ENCODE measurements at places on chromosomes 12 and 14.
A peak's percentile ranks its signal among the peaks of the same experiment; 100 is the strongest.

DNA sequence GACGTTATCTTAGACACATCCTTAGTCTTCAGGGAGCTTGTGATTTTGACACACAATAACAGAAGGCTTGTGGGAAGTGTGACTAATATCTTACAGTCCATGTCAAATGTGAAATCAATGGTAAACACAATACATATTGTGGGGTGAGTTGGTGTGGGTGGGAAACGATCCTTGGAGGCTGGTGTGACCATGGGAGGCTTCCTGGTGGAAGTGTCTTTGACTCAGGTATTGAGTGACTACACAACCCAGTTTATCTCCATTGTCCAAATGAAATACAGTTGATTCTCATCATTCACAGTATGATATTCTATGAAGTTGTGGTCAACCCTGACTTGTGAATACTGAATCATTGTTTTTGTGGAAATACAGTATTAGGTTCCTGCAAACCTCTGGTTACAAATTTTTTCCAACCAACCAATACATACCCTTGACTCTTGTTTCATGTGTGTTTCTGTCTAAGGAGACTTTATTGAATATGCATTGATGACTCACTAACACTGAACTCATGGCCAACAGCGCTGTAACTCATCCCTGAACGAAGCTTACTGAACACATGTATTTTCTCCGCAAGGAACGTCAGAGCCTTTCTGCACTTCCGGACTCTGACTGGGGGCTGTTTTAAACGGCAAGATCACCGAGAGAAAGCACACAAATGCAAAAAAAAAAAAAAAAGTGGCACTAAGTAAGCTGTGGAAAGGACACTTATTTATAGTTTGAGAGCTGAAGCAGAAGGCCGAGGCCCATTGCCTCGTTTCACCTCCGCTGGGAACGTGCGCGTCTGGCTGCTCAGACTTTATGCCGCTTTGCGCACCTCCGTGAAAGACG is 59.0 kb downstream of the CLMN start:
- no peak for DNase-seq

- no peak for DNase-seq
Observed at GRCh38 chr14:68340262-68340661, 452.6 kb downstream of the ZFP36L1 start.

DNA sequence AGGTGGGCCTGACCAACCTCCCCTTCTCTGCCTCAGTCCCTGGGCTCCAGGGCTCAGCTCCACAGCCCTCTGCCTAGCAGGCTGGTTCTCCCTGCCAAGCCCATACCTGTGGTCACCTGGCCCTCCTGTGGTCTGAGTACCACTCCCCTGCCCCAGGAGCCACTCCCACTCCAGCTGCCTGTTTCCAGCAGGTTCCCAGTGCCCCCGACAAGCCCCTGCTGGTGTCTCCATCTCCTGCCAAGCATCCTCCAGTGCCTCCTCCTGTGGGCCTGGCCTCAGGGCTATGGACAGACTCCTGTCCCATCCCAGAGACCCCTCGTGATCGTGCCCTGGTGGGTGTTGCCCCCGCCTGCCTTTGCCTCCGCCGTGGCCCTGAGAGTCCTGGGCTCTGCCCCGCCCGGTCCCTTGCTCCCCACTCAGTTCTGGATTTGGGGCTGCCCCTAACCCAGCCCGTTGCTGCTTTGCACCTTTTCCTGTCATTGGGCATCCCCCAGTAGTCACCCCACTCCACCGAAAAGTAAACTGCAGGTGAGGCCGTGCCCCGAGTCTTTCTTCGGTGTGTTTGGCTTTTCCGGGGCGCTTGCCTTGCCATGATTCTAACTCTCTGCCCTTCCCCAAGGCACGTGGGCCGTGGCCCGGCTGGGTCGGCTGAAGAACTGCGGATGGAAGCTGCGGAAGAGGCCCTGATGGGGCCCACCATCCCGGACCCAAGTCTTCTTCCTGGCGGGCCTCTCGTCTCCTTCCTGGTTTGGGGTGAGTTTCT is 9.8 kb downstream of the MEG3 start:
- DNase-seq = no peak

GRCh38 chr12:22991250-22991844 is 366.4 kb downstream of the ETNK1 start:
- no peak for DNase-seq

GRCh38 chr14:91417983-91418386 is 365 bp upstream of the CCDC88C start:
- DNase-seq = peak; percentile 53

- no peak for DNase-seq
Observed at GRCh38 chr12:105928436-105928835, 210.3 kb downstream of the NUAK1 start.

DNA sequence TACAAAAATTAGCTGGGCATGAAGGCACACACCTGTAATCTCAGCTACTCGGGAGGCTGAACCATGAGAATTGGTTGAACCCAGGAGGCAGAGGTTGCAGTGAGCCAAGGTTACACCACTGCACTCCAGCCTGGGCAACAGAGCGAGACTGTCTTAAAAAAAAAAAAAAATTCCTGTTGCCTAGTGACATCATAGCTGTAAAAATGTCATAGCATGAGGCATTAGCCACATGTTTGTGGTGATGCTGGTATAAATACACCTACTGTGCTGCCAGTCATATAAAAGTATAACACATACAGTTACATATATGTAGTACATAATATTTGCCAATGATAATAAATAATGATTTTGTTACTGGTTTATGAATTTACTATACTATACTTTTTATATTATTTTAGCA is 22.2 kb downstream of the SLC41A2 start:
- no peak for DNase-seq

- no peak for DNase-seq
Observed at GRCh38 chr12:18750085-18750484, 12.2 kb downstream of the CAPZA3 start.

- no peak for DNase-seq
Observed at GRCh38 chr14:50233951-50234250, 2.5 kb upstream of the SOS2 start.

DNA sequence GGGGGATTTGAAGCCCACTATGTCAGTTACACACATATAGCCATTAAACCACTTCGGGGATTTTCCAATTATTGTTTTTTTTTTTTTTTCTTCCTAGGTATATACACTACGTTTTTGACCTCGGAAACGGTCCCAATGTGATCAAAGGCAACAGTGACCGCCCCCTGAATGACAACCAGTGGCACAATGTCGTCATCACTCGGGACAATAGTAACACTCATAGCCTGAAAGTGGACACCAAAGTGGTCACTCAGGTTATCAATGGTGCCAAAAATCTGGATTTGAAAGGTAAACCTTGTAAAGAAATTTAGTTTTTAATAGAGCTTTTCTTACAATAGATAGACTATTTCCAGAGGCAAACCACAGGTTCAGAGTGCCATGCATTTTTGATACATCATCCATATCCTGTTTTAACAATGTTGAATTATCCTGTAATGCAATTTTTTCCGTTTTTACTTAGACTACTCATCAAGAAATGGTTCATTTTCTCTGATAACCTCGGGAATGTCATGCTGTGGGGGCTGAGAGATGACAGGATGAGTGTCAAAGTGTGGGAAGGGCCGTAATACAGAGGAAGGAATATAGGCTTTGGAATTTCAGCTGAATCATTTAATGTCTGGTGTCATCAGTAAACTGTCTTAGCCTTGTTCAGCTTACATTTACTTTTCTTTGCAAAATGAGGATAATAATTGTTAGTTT is 797.1 kb downstream of the NRXN3 start:
- no peak for DNase-seq

- no peak for DNase-seq
Observed at GRCh38 chr12:126518596-126519200, 1453.5 kb downstream of the AACS start.

- DNase-seq = no peak
Observed at GRCh38 chr12:113237748-113238147, 16.5 kb downstream of the TPCN1 start.

DNA sequence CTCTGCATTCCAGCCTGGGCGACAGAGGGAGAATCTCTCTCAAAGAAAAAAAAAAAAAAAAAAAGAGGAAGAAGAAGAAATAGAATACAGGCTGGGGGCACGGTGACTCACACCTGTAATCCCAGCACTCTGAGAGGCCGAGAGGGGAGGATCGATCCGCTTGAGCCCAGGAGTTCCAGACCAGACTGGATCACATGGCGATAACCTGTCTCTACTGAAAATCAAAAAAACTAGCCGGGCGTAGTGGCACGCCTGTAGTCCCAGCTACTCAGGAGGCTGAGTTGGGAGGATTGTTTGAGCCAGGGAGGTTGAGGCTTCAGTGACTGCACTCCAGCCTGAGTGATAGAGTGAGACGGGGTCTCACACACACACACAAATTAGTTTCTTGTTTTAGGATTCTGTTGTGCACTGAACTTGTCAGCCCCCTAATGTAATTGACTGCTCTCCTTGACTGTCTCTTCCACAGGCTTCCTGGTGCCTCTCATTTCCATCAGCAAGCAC is 963 bp upstream of the TINF2 start:
- no peak for DNase-seq

GRCh38 chr14:33897878-33898535 is 52.9 kb downstream of the EGLN3 start:
- DNase-seq = no peak

DNA sequence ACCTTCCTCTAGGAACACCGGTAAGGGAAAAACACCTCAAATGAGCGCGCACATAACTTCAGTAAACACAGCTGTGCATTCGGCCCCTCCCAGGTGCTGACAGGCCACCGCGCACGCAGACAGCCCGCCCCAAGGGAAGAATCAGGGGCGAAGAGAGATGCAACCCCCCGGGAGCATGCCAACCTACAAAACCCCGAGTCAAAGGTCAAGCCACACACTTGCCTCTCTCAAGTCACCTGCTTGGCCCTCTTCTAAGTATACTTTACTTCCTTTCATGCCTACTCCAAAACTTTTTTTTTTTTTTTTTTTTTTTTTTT is 2.3 kb upstream of the CYP46A1 start:
- no peak for DNase-seq

DNA sequence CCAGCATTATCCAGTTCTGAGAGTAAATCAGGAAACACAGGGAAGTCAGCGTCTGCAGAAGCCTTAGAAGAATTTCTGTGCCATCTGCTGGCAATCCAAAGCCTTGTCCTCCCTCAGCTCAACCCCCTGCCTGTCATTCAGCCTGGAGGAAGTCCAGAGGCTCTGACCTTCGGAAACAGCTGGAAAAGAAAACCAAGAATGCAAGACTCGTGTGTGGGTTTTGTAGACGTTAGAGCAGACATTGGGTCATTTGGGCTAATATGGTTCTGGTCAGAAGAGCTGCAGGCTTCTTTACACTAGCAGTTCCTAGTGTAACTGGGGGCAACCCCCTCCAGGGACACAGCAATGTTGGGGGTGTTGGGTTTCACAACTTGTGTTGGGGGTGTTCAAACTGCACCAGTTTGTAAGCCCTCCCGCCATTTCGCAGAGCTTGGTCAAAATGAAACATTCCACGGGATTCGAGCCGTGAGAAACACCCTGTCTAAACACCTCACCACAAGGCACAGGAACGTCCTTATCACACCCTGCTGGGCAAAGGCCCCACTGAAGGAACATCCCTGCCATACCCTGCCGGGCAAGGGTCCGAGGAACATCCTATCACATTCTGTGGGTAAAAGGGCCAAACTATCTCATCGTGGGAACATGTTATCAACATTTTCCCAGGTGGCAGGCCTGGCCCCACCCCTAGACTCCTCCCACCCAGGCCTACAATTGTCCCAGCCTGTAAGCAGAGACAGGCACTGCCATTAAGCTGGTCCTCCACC is 21.0 kb upstream of the SERPINA4 start:
- no peak for DNase-seq

GRCh38 chr12:12068751-12069150 is 2.0 kb upstream of the BCL2L14 start:
- DNase-seq = no peak

DNA sequence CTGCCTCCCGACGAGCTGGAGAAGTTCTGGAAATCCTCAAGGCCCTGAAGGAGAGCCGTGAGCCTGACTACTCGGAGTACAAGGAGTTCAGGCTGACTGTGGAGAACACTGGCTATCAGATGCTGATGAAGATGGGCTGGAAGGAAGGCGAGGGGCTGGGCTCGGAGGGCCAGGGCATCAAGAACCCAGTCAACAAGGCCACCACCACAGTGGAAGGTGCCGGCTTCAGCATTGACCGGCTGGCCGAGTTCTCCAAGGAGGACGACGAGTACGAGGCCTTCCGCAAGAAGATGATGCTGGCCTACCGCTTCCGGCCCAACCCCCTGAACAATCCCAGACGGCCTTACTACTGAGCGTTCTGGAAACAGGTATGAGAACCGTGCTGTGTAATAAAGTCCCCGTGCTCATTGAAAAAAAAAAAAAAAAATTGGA is 366.1 kb upstream of the ATXN7L3B start:
- DNase-seq = no peak

GRCh38 chr14:88986146-88986841 is 161.8 kb downstream of the TTC8 start:
- no peak for DNase-seq

DNA sequence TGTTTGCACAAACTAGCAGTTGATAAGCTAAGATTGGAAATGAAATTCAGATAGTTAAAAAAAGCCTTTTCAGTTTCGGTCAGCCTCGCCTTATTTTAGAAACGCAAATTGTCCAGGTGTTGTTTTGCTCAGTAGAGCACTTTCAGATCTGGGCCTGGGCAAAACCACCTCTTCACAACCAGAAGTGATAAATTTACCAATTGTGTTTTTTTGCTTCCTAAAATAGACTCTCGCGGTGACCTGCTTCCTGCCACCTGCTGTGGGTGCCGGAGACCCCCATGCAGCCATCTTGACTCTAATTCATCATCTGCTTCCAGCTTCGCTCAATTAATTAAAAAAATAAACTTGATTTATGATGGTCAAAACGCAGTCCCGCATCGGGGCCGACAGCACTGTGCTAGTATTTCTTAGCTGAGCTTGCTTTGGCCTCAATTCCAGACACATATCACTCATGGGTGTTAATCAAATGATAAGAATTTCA is 335.6 kb downstream of the TMEM121 start:
- DNase-seq = peak; percentile 0
